ENCODE measurements at places on chromosomes 7 and 10.

DNA sequence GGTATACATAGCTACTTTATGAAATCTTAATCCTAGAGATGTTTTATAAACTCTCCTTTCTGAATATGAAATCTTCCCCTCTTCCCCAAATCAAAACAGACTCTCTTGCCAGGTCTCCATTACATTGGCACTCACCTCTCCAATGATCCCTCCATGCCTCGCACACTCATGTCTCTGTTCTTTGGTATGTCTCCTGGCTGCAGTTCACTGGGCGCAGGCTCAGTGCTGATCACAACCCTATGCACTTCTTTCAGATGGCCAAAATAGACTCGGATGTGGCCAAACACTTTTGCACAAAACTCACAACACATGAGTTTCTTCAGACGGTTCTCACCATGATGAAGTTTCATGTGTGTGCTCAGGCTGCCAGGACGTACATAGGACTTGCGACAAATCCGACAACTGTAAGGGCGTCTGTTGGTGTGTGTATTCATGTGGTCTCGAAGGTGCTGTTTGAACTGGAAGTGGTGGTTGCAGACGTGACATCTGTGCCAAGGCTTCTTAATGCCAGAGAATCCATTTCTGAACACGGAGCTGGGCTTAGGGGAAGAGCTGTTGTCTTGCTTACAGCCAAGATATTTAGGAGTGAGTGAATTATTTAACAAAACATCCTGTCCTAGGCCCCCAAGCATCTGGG is 183.2 kb downstream of the ZNF438 start:
- no peak for DNase-seq

DNA sequence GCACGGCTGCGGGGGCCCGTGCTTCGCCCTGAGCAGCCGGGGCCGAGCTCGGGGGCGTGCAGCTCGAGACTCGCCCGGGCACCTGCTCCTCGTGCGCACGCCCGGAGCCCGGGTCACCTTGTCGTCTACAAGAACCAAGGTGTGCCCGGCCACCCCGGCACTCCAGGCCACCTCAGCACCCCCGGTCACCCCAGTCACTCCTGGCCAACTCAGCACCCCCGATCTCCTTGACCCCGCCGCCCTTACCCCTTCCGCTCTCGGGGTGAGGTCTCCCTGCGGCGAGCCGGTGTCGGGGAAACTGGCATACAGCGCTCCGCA is 268 bp upstream of the IGFBP3 start:
- DNase-seq, result no peak

- DNase-seq, result no peak
These were observed 17.1 kb downstream of the LANCL2 start for GRCh38 chr7:55382251-55382650.

- DNase-seq, result no peak
These were observed 234.3 kb downstream of the ADAM12 start for GRCh38 chr10:126153711-126154628.

DNA sequence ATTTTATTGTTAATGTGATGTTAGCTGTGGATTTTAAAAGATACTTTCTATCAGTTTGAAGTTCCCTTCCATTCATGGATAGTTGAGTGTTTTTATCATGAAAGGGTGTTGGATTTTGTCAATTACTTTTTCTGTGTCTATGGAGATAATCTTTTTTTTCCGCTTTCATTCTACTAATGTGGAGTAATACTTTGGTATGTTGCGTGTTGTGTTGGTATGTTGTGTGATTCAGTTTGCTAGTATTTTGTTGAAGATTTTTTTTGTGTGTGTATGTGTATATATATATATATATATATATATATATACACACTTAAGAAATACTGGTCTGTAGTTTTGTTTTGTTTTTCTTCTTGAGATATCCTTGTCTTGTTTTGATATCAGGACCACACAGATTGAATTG is 100.3 kb downstream of the CCSER2 start:
- no peak for DNase-seq

GRCh38 chr7:100394077-100394476 is 20.8 kb downstream of the PILRA start:
- no peak for DNase-seq

DNA sequence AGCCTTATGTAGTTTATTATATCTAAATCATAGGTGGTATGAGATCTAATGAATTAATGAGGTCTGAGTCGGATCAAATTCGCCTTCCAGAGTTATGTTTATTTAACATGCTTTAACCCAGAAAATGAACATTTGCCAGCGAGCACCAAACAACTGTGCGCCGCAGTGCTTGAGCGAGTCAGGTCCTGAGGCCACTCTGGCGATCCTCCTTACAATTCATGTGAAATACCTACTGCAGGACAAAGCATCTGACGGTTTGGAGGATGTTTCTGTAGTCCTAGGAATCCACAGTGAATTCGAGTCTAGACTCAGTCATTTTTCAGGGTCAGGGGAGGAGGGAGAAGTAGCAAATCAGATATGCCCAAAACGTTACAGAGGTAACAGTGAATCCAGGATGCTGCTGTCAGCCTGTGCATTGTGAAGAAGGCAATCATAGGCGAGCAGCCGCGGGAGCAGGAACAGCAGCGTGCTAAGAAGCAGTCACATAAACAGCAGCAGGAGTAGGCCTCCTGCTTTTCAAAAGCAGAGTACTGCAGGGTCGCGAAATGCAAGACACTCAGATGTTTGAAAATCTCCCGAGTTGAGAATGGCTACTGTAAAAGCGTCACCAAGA is 120.2 kb downstream of the CACNB2 start:
- no peak for DNase-seq

- DNase-seq, result no peak
These were observed 14.2 kb downstream of the VTI1A start for GRCh38 chr10:112461029-112461887.

- DNase-seq, result no peak
These were observed 153.0 kb downstream of the PLCE1 start for GRCh38 chr10:94146746-94147145.
